ENCODE measurements at places on chromosomes 2 and 18.

- no peak for DNase-seq
Measured at GRCh38 chr2:205892251-205892655, 193.7 kb downstream of the INO80D start.

- DNase-seq, result no peak
Measured at GRCh38 chr18:47420130-47420529, 168.7 kb upstream of the SKOR2 start.

GRCh38 chr2:44267796-44268648 is 7.3 kb upstream of the SLC3A1 start:
- DNase-seq, result no peak

DNA sequence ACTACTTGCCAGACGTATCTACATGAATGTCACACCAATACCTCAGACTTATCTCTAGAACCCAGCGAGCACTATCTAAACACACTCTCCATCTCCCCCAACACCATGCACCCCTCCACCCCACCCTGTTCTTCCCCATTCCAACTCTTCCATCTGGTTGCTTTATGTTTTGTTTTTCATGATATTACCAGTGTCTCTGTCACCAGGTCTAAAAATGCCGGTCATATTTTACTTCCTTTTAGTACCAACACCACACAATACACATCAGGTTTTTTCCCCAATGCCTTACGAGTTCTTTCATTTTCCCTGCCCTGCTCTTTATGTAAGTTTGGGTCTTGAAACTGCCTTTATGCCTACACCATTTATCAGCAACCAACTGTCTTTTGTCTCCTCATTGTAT is 10.2 kb upstream of the ITGA4 start:
- no peak for DNase-seq

- DNase-seq, result no peak
Measured at GRCh38 chr2:240620859-240621258, 4.4 kb upstream of the GPR35 start.

- DNase-seq, result no peak
Measured at GRCh38 chr2:98654699-98655495, 46.5 kb downstream of the UNC50 start.

DNA sequence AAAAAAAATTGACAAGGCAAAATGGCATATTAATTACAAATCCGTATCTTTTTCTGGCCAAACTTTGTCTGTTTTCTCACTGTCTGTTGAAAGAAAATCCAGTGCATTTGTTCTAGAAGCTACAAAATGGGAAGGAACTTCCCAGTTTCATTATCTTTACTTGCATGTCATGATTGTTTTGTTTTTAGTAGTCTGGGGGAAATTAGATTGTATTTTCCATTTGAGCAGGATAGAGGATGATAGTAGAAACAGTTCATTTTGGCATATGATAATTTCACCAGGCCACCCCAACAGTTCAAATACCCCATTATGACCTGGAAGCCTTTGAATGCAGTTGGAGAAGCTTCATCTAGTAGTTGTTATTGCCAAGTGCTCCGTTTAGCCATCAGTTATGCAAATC is 77.5 kb upstream of the RANBP2 start:
- no peak for DNase-seq

DNA sequence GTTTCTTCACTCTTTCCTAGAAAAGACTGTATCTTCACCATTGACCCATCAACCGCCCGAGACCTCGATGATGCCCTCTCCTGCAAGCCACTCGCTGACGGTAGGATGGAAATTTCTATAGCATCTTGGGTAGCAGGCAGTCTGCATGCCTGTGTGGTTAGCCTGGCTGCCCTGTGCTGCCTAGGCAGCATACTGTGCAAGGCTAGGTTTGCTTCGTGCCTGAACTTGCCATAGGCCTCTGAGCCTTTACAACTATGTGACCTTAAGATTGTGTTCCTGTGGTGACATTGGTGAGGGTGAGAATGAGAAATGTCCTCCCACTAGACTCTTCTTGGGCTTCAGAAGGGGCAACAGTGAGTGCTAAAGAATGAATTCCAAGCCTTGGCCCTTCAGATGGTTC is 168.2 kb upstream of the ALPP start:
- DNase-seq, result no peak

DNA sequence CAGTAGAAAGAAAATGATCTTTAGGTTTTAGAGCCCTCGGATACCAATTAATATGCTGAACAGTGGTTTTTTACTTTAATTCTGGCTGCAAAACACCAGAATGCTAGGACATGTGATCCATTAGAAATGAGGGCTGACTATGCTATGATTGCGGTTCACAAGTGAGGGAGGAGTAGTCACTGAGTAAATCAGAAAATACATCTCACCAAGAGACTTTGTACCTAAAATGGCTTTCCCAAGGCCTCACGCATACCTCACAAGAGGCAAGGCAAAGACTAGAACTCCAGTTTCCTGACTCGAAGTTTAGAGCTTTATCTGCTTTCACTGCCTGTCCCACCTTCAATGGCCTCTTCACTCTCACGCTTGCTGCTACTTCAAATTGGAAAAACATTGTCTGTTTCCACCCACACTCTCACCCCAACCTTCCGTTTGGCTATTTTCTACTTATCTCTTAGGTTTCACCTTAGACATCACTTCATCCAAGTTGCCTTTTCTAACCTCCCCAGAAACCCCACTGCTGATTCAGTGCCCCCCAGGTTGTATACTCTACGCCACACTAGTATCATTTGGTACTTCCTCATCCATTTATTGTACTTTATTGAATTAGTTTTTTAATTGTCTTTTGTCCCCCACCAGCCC is 5.1 kb upstream of the MBD2 start:
- DNase-seq, result no peak

- DNase-seq, result no peak
Measured at GRCh38 chr2:151670346-151670745, 63.9 kb downstream of the NEB start.

DNA sequence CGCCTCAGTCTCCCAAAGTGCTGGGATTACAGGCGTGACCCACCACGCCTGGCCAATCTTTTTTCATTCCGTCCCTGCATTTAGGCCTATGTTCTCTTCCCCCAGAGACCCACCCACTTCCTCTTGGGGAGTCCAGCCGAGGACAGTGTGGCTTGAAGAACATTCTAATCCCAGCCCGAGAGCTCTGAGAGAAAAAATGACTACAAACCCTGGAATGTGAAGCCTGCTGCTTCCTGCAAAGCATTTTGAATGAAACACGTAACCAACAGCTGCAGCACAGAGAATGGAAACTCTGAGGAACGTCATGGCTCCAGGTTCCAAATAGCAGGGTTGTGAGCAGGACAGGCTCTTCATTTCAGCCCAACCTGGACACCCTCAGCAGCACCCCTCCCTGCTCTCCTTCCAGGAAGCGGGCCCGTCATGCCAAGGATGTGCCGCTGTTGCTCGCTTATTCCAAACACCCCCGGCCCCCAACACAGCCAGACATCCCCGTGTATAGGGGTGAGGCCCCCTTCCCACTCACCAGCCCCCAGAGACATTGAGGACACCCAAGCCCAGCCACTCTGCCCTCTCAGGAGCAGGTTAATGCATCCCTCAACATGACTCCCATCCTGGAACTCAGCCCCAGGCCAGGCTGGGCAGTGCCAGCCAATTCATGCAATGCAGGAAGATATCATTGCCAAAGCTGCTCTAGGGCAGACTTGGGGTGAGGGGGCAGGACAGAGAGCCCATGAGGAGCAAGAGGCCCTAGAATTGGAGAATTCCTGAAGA is 139.8 kb downstream of the ZFP36L2 start:
- DNase-seq, result no peak

DNA sequence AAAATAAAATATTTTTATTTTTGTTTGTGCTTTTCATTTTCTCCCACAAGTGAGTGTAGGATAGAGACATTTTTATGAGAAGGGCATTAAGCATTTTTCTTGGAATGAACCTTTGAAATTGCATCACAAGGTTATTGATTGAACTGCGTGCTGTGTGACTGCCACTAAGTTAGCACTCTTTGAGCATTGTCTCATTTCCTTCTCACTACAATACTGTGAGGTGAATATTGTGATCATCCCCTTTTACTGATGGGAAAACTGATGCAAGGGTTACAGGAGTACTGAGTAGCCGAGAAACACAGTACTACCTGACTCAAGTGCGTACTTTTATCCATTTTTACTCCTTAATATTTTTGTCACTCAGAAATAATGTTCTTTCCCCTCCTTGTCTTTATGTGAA is 2.0 kb downstream of the NBEAL1 start:
- no peak for DNase-seq

DNA sequence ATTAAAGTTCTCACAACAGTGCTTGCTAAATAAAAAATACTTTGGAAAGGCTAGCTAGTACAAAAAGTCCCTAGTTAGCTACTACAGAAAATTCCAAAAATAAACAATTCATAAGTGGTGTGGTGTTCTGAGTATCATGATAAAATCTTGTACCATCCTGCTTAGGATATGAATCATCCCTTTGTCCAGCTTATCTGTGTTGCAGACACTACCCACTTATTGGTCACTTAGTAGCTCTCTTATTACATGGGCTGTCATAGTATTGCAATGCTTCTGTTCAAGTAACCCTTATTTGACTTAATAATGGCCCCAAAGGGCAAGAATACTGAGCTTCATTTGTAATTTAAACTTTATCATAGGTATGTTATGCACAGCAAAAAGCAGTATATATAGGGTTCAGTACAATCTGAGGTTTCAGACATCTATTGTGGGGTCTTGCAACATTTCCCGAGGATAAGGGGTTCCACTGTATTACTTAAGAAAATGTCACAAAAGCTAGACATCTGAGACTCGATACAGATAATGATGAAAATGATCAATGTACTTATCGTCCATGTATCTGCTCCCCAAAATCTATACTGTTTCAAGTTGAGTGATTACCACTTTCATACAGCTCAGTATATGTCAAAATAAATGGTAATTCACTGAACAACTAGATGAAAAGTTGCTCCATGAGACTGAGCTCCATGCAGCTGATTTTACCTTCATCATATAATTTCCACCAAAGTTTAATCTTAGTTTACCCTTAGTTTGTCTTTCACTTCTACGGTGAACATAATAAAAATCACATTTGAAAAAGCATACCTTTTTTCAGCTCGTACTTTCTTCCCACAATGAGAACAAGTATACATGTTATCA is 93.8 kb downstream of the C2orf74 start:
- no peak for DNase-seq

DNA sequence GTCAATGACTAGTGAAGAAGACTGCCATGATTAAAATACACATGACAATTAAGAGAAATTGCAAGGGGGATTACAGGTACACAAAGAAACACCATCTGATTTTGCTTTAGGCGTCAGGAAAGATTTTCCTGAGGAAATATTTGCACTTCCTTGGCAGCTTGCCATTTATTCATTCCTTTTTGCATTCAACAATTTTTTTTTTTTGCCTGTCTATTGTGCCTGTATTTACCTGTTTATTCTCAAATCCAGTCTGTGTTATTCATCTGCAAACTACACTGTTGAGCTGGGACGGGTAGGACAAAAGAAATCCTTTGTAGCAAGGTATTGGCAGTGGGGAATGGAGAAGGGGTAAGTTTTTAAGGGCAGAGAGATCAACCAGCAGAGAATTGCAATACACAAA is 31.8 kb downstream of the SMAD2 start:
- DNase-seq, result no peak

- no peak for DNase-seq
Measured at GRCh38 chr18:77055429-77056300, 76.9 kb downstream of the MBP start.

DNA sequence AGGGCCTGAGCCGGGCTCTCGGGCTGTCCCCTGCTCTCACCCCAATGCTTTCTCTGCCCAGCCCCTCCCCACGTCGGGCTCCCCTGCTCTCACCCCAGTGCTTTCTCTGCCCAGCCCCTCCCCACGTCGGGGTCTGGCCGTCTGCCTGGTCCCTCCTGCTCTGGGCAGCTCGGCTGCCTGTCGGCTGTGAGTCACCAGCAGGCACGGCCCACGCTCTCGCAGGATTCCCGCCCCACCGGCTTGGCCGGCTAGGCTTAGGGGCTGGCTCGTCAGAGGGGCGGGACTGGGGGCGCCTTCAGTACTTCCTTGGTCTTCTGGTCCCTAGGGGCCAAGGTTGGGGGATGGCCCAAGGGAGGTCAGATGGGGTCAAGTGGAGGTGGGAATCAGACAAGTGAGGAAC is 3.3 kb downstream of the BOK start:
- DNase-seq, result no peak

DNA sequence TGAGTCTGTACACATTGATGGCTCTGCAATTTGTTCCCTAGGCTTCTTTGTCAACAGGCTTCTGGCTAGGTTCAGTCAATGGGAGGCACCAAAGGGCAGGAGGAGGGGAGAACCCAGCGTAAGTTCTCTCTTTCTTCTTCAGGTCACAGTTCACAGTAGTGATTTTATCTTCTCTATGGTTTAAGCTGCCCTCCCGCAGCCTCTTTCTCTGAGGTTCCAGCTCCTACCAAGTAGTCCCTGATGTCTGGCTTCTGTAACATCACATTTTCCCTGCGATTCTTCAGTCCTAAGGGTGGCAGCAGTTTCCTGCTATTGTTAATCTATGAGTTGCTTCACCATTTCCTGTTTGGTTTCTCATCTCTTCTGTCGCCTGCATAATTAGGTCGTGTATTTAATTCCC is 107.4 kb downstream of the CPO start:
- peak; percentile 2 for DNase-seq

GRCh38 chr2:218701806-218702205 is 8.8 kb upstream of the TTLL4 start:
- DNase-seq, result no peak

Measured in stimulated activated CD4-positive, alpha-beta T cell treated with anti-CD3 and anti-CD28 coated beads, Interleukin-4, amount 100 ng/mL, for 48 hours (primary cell).